ENCODE measurements at places on chromosomes 16 and 17. TPM values are rescaled to one million over a fixed set of nuclear protein-coding genes. Genes with fewer than 3 reads are reported as not detected.
A peak's percentile ranks its signal among the peaks of the same experiment; 100 is the strongest.

DNA sequence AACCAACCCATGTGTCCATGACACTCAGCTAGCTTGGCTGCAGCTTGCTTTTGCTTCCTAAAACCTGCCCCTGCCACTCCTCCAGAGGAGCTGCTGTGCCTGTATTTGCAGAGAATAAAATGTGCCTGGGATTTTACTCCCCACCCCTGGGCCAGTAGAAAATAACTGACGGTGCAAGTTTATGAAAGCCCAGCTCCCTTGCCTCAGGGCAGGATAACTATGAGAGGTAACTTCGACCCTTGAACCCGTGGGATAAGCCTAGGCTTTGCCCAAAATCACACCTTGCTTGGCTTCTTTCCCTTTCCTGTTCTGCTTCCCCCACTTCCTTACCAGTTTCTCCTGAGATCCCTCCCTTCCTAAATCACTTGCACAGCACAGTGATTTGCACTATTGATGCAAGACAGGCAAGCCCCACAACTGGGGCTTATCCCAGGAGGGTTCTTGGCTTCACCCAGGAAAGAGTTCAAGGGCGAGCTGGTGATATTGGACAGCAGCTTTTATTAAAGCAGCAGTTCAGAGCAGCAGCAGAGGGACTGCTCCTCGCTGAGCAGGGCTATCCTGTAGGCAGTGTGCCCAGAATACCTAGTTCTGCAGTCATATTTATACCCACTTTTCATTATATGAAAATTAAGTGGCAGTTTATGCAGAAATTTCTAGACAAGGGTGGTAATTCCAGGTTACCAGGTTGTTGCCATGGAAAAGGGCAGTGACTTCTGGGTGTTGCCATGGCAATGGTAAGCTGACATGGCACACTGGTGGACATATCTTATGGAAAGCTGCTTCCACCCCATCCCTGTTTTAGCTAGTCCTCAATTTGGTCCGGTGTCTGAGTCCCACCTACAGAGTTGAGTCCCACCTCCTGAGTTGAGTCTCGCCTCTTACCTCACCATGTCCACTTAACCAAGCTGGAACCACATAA is 6.3 kb upstream of the ERCC4 start:
- H3K4me1 ChIP-seq = no peaks in the 10 kb centered on the region
- H3K36me3 ChIP-seq = no peaks in the 10 kb centered on the region
- DNase-seq = no peak
- no peak overlapping the region for H3K27ac ChIP-seq
- no peak overlapping the region for H3K4me3 ChIP-seq

- no peak for DNase-seq
- H3K27ac ChIP-seq = no peak overlapping the region
- H3K4me3 ChIP-seq = no peak overlapping the region
- H3K27me3 ChIP-seq = no peaks in the 10 kb centered on the region
Observed at GRCh38 chr16:65065031-65065430, 56.8 kb downstream of the CDH11 start.

The RAB37 gene
- 11.1 TPM for total RNA-seq

DNA sequence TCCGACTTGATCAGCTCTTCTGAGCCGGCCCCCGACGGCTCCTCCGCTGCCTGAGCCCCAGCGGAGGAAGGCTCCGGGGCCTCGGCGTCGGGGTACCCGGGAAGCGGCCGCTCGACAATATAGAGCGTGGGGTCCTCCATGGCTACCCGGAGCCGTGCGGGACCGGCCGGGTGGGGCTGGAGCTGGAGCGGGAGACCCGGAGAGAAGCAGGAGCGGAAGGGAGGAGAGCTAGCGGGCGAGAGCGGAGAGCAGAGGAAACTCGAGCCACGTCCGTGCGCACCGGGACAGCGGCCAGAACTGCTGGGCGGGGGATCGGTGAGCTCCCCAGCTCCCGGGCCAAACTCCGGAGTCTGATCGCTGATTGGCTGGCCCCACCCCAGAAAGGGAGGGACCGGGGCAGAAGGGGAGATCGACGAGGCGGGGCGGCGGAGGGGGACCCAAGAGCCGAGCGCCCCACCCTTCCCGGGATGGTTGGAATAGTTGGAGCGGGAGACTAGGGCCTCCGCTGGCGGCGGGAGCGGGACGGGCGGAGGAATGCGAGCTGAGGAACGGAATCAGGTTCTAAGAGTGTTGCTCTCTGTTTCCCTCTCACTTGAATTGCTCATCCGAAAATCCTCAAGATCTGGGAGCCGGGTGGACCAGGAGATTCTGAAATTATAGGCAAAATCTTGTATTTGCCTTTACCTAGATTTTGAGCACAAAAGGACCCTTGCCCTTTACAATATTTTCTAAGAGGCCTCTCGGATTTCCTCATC is at the start of gene CAVIN1:
Gene CAVIN1, minus strand, starts transcription at position 299 of the 755 bp plus-strand sequence. Its CDS starts 159 bp downstream, at position 140.
- H3K36me3 ChIP-seq = no peaks in the 10 kb centered on the region
- DNase-seq = no peak
- H3K27ac ChIP-seq = no peak within 1 kb of the TSS
- H3K27me3 ChIP-seq = peaks cover 35% of the 10 kb centered on the region
- peak within 1 kb of the TSS; percentile 86 for H3K4me3 ChIP-seq

DNA sequence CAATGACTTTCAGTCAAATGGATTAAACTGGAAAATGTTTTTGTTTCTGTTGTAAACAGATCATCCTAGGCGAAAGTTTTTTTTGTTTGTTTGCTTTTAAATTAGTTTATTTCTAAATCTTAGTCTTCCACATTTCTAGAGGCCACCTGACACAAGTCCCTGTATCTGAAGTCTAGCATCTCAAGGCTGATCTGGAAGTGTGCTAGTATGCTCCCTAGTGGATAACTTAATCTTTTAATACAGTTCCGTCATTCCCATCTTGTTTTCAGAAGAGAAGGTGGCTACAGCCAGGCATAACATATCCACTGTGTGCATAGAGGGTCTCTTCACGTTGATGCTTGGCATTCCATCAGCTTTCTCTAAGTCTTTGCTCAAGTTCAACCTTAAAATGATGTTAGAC is 7.6 kb downstream of the IFT20 start:
- H3K27me3 ChIP-seq = no peaks in the 10 kb centered on the region
- H3K36me3 ChIP-seq = peaks cover 56% of the 10 kb centered on the region
- DNase-seq = no peak
- H3K27ac ChIP-seq = no peak overlapping the region
- H3K4me1 ChIP-seq = peaks cover 1% of the 10 kb centered on the region
- H3K4me3 ChIP-seq = no peak overlapping the region

DNA sequence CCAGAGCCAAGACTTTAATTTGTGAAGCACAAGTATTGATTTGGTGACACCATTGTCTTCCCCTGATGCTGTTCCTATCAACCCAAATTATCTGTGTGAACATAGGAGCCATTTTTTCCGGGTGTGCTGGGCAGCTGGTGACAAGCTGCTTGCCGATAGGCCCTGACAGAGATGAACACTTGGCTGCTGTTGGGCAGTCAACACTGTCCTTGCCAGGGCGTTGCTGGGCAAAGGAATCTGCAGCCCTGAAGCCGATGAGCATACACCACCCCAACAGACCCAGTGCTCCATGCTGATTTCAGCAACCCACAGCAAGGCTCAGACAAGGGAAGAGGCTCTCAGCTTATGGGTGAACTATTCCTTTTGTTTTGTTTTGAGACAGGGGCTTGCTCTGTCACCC is 105.4 kb downstream of the YPEL2 start:
- no peaks in the 10 kb centered on the region for H3K36me3 ChIP-seq
- H3K4me1 ChIP-seq = peaks cover 48% of the 10 kb centered on the region
- H3K27ac ChIP-seq = no peak overlapping the region

GRCh38 chr17:80898716-80899115 is 92.9 kb upstream of the CHMP6 start:
- no peak overlapping the region for H3K27ac ChIP-seq
- H3K27me3 ChIP-seq = no peaks in the 10 kb centered on the region
- H3K36me3 ChIP-seq = peaks cover 57% of the 10 kb centered on the region
- no peak overlapping the region for H3K4me3 ChIP-seq
- peaks cover 25% of the 10 kb centered on the region for H3K4me1 ChIP-seq
- no peak for DNase-seq

DNA sequence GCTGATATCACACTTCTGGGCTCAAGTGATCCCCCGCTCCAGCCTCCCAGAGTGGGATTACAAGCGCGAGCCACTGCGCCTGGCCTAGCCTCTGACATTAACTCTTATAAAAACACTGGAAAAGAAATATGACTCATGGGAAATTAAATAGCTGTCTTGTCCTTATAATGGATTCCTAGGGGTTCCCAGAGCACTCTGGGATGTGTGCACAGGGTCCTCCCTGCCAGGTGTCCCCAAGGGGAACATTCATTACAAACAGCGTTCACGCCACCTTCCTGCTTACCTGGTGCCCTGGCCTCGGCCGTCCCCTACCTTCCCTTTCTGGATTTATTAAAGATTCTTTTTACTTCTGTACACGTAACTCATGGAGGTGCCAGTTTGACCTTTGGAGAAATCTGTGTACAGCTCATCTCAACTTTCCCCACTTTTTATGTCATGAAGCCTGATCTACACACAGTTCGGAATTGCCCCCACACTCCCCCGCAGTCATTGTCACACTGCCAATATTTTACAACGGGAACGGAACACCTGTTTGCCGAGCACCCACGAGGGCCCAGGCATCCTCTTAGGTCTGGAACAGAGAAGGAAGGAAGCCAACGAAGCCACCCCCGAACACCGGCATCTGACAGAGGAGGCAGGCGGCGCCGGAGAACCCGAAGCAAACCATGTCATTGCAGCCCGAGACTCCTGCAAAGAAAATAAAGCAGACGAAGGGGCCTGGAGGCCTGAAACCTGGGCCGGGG is 39.7 kb upstream of the MEAK7 start:
- peak overlapping the region; percentile 31 for H3K27ac ChIP-seq
- peaks cover 5% of the 10 kb centered on the region for H3K27me3 ChIP-seq
- no peaks in the 10 kb centered on the region for H3K36me3 ChIP-seq

The FADS6 gene
- total RNA-seq = not detected
